ENCODE measurements at places on chromosomes 13 and 19. TPM values are rescaled to one million over a fixed set of nuclear protein-coding genes. Genes with fewer than 3 reads are reported as not detected.

The CD22 gene
- 4.2 TPM for total RNA-seq

DNA sequence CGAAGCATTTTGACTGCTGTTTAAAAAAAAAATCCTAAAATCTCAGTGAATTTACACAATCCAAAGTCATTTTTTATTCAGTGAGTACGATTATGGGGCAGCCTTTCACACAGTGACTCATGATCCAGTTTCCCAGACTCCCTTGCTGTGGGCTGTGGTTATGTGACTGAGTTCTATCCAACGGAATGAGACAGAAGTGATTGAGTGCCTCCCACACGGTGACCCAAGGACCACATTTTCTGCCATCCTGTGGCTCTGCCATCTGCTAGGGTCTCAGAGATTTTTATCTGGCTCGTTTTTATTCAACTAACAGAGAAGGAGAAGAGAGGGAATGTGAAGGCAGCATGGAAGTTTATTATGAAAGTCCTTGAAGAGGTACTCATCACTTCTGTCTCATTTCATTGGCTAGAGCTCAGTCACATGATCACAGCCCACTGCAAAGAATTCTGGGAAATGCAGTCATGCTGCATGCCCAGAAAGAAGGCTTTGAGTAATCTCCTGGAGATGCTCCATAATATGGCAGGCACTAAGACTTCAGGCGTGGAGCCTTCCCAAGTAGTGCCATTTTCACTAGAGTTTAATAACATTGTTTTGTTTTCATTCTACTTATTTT is 999.4 kb downstream of the UQCRFS1 start:
- no peak for DNase-seq

GRCh38 chr13:110759710-110760109 is 46.2 kb downstream of the ING1 start:
- no peak for DNase-seq

The PSG1 gene
- not detected for total RNA-seq

The CGB1 gene
- not detected for total RNA-seq

The SLC6A16 gene
- 0.86 TPM for total RNA-seq

DNA sequence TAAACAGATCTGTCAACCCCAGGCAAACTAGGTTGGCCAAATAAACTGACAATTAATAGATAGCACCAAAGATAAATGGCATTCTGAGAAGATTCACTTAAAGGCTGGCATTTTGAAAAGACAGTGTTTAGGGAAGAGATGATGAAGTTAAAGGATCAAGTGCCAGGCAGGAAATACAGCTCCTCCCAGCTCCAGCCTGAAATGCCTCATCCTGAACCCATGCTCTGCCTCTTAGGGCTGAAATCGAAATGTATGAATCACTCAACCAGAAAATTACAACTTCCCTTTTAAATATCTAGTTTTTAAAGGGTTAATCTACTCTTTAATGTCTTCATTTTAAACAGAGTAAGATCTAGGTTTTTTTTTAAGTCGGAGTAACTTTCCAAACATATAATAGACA is 171.2 kb upstream of the UBL3 start:
- DNase-seq, result no peak

DNA sequence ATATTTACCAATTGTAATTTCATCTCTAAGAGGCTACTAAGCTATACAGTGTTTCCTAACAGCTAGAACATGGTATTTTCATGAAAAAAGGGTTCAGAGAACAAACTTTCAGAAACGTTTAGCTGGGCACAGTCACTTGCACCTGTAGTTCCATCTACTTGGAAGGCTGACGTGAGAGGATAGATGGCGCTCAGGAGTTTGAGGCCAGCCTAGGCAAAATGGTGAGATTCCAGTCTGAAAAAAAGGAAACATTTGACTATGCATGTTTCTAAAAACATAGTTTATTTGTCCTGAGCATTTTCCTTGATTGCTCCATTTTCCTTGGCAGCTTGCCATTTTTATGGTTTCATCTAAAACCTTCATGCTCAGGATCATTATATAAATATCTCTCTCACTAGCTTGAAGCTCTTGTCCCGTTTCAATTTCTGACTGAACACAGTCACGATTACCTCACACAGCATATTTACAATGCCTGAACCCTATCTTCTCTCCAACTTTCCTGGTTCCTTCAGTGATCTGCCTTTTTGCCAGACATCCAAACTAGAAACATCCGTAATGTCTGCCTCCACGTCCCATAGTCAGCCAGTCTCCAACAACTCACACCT is 200.8 kb downstream of the RGCC start:
- DNase-seq, result no peak

The IFNL3 gene
- total RNA-seq, result not detected

The UBL3 gene
- 67.9 TPM for total RNA-seq

GRCh38 chr13:40160618-40161350 is 505.3 kb downstream of the COG6 start:
- DNase-seq, result no peak

The ZNF556 gene
- not detected for total RNA-seq

DNA sequence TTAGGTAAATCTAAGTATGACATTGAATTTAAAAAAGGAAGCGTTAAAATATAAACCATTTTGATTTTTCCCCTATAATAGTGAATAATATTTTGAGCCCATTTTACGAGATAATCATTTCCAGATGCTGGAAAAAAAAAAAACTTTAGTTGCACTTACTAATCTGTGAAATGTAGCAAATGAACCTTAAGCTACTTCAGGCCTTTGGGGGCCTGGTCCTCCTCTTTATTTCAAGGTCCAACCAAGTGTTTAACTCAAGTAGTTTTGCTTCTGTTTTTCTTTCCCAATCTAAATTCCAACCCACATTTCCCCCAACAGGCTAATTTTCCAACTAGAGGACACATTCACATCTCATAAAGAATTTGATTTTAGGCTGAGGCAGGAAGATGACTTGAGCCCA is 101.2 kb downstream of the TNFRSF19 start:
- no peak for DNase-seq

The ICAM5 gene
- total RNA-seq, result 0.49 TPM

DNA sequence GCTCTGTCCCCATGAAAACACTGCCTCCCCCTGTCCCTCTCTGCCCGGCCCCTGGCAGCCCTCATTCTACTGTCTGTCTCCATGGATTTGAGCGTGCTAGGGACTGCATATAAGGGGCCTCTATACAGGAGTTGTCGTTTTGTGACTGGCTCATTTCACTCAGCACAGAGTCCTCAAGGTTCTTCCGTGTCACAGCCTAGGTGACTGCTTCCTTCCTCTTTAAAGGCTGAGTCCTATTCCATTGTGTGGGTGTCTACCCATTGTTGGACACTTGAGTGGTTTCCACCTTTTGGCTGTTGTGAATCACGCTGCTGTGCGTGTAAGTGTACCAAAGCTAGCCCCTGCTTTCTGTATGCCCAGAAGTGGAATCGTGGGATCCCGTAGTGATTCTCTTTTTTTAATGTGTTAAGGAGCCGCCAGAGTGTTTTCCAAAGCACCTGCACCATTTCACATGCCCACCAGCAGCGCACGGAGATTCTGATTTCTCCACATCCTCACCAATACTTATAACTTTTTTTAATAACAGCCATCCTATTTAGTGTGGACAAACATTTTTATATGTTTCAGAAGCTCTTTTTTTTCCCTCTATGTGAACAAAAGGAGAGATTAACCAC is 116.7 kb downstream of the COL4A2 start:
- DNase-seq, result no peak

DNA sequence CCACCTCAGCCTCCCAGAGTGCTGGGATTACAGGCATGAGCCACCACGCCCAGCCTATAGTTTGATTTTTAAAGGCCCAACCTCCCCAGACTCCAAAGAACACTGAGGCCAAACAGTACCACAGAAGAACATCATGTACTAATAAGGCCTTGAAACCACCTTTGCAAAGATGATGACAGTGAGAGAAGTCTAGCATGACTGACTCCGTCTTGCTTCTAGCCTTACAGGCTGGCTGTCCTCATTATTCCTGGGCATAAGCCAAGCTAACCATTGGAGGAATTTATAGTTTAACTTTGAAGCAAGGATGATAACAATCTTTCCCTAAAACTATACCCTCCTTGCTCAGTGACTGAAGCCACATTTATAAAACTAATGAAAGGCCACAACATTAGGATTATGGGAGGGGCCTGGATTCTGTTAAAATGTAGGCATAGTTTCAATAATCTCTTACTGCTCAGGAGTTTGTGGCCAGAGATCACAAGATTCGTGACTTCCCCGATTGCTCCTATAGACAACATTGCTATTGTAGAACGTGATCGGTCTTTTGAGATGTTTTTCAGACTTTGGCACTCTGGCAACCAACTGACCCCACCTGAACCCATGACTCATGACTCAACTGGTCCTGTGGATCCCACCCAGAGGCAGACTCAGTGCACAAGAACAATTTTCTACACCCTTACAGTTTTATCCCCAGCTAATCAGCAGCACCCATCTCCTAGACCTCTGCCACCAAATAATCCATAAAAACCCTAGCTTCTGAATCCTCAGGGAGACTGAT is 17.6 kb downstream of the GPR42 start:
- no peak for DNase-seq

GRCh38 chr13:45396533-45397095 is 21.6 kb downstream of the SLC25A30 start:
- DNase-seq, result no peak

The ANGPTL8 gene
- 0.95 TPM for total RNA-seq

The ERICH6B gene
- not detected for total RNA-seq

Data from mucosa of gallbladder (tissue), 1 donor.